NCI-H1930 (cell line): ENCODE measurements at places on chromosomes 5 and 9.

- no peak for DNase-seq
Observed at GRCh38 chr5:42825422-42826148, 13.9 kb upstream of the SELENOP start.

DNA sequence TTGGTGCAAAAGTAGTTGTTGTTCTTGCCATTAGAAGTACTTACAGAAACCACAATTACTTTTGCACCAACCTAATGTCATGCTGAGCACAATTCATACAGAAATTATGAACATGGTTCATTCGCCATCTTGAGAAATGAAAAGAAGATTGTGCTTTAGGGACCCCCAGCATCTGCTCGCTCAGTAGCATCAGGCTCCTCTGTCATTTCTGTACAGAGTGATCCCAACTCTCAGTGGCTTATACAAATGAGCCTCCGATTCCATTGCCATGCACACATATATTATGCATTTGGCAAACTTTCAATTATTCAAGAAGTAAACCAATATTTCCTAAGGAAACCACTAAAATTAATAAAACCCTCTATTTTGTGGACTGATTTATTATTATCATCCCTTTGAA lies 266.2 kb downstream of the MED10 start:
- no peak for DNase-seq

DNA sequence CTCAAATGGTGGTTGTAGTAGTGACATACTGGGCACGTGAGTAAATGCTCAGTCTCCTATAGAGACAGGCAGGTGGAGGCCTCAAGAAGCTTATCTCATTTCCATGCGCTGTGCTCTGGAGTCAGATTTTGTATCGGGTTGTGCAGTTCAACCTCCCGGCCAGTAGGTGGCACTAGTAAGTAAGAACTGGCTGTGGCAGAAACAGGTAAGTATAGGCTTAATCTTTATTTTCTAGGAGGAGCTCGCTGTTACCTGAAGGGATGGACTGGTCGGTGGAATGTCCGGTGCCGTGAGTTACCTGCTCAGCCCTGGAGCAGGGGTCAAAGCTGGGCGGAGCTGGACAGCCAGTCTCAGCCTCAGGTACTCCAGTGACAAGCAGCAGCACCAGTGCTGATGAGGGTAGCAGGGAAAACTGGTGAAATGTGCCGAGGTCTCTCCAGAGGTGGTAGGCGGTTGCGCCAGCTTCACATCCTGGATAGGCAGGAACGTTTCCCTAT lies 880.1 kb upstream of the SEMA6A start:
- DNase-seq: no peak

DNA sequence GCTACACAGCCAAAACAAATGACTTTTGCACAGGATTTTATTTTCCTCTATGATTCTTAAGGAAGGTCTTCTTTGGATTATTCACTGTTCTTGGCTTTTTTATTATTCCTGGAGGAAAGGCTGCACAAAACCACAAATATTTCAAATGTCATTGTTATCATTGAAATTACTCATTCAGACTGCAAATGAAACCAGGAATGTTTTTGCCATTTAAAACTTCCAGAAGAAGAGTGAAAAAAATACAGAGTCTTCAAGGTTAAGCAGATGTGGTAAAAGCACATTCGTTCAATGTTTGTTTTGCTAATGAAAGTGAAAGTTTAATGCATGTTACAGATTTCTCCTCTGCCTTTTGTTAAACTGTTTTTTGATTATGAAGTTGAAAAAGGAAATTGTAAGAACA lies 238.2 kb downstream of the TLE4 start:
- no peak for DNase-seq

DNA sequence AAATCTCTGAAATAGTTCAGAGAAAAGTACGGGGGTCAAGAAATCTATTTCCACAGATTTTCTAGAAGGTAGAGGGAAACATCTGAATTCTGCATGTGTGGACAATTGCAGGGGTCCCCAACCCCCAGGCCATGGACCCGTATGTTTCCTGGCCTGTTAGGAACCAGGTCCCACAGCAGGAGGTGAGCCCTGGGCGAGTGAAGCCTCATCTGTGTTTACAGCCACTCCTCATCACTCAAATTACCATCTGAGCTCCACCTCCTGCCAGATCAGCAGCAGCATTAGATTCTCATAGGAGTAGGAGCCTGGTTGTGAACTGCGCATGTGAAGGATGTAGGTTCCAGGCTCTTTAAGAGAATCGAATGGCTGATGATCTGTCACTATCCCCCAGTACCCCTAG lies 200.5 kb upstream of the EDIL3 start:
- DNase-seq: no peak

GRCh38 chr9:13817754-13818278 lies 496.1 kb downstream of the NFIB start:
- DNase-seq: no peak

- DNase-seq: no peak
Observed at GRCh38 chr5:127944125-127944524, 139.4 kb upstream of the SLC12A2 start.

DNA sequence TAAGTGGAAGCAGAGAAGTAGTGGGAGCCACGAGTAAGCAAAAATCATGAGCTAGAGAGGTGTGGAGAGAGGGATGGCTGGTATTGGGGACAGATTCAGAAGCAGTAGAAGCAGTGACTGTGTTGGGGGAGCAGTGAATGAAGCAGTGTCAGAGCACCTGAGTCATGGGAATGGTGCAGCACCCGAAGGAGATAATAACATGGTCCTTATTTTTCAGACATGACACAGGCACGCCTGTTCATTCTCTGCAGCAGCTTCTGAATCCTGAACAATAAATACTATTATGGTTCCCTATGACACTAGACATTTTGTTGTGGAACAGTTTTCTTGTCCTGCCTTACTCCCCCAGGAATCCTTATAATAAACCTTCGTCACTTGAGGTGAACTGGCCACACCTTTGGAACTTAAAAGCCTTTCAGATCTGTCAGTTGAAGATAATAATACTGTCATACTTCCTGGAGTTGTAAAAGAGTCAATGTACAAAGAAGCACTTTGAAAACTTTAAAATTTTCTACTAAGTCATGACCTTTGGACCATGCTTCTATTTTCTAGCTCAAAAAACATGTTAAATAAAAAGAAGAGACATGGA lies 7.0 kb upstream of the RASA1 start:
- DNase-seq: no peak

DNA sequence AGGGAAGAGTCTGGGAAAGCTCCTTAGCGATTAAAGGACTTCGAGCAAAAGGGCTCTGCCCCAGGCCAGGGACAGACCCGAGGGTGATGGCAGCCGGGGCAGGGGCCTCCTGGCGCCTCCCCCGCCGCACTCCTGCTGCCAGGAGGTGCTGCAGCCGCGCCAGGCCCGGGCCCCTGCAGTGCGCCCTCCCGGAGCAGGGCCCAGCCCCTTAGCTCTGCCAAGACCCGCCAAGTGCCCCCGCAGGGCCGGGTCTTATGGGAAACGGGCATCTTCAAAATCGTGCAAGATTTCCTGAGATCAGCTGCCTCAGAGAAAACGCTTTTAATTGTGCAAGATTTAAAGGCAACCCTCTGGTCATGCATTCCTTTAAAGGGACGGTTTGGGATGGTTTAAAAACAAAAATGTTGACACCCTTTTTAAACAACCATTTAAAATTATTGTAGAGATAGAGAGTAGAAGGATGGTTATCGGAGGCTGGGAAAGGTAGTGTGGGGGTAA lies 52.4 kb downstream of the CDC14B start:
- no peak for DNase-seq

DNA sequence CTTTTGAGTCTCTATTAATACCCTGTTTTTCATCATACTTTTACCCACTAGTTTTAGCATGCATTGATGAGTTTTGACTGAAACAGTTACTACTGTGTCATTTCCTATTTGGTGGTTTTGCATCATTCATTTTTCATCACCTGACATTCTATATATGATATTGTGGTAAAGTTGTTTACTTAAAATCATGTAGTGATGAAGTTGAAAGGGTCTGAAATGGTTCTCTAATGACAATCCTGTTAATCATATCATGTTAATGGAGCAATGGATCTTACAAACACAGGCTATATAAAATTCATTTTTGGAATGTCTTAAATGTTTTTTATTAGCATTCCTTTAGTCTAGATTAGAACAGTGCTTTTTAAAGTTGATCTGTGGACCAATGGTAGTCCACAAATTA lies 84.1 kb downstream of the ERBIN start:
- no peak for DNase-seq

DNA sequence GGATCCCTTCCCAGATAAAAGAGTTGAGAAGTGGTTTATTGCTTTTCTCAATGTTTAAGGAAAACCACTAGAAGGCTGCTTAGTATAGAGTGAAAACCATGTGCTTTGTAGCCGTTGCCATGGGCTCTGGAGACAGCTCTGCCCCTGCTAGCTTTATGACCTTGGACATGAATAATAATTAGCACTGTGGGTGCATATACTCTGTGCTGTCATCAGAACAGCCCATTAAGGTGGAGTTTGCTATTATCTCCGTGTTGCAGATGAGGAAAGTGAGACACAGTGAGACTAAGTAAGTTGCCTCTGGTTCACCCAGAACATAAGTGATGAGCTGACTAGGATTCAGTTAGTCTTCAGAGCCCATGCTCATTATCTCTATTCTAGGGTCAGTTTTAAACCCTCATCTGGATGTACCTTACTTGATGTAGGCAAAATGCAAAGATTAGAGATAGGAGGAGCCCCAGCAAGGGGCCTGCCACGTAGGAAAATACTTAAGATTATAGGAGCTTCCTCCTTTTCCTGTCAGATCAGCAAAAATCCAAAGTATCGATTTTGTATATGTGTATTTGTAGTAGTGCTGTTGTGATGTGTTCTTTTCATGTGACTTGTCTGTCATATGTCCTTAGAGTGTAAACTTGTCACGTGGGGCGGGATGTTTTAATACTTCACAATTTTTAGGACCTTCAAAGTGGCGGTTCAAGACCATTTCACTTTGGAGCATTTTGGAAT lies 102.5 kb downstream of the TLE4 start:
- DNase-seq: no peak
